ENCODE measurements at places on chromosomes 6 and 20.

GRCh38 chr6:164695896-164696295 is 613.5 kb downstream of the C6orf118 start:
- no peak for DNase-seq

DNA sequence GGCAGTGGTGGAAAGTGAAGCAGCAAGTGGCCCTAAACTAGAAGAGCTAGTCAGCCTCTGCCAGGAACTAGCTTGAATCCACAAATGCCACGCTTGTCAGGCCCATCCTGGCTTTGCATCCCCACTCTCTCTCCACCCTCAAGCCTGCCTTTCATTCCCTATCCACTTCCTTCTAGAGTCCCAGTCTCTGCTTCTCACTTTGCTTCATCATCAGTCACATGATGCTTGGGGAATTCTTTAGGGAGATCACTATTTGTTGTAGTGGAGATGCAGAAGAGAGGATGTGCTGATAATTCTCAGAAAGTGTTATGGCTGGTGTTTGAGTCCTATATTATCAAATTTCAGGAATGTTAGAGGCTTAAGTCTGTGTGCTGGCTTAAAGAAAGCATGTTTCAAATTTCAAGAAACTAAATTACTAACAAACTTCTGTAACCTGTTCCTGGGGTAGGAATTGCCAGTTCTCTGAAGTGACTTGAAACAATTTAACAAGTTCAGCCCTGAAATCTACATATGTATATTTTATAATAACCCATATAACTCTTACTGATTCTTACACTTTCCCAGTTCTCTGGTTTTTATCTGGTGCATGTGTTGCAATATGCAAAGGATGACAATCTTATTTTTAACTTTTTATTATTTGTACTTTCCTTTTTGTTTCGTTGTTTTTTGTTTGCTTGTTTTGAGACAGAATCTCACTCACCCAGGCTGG is 7.5 kb downstream of the TRIM39 start:
- DNase-seq = no peak

DNA sequence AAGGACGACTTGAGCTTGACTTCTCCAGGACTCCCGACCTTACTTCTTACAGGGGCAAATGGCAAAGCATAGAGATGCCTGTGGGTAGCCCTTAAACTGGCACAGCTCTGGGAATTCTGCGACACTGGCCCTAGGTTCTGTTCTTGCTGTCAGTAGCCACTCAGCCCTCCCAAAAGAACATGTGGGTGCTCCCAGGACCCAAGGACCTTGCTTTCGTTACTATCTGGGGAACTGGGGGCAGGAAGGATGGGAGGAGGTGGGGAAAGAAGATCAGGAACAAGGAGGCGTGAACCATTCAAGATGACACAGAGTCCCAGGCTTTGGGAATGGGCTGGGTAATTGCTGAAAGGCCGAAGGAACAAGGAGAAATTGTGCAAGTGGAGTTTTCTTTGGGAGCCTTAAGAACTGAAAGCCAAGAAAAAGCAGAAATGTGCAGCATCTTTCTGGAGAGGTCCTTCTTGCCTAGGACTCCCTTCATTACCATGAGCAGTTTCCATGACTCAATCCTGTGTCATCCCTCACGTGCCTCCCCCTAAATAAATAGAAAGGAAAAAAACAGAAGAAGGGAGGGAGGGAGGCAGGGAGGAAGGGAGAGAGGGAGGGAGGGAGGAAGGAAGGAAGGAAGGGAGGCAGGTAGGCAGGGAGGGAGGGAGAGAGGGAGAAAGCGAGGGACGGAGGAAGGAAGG is 284.6 kb upstream of the FOXQ1 start:
- DNase-seq = peak; percentile 62

GRCh38 chr6:139778688-139779087 is 404.2 kb upstream of the CITED2 start:
- DNase-seq = no peak

DNA sequence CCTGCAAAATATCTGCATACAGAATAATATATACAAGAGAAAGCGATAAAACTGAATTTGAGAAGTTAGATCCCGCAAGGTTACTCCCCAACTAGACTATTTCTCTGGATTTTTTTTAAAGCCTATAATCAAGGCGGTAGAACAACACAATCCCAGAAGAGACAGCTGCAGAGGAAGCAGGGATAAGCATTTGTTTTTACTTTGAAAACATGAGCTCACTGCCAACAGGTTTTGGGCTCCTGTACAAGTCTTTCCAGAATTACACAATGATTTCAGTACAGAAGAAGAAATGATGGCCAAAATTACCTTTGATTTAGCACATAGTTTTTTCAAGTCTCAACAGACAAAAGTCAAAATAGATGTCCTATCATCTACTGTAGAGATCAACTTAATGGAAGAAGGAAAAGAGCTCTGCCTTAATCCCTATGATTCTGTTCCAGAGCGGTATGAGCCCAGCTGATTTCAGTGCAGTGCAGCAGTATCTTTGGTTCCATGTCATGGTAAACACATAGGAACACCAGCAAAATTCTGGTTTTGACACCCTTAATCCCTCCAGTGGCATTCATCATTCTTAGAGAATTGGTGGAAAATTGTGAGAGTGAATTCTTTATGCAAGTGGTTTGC is 304.3 kb downstream of the HDGFL1 start:
- no peak for DNase-seq

DNA sequence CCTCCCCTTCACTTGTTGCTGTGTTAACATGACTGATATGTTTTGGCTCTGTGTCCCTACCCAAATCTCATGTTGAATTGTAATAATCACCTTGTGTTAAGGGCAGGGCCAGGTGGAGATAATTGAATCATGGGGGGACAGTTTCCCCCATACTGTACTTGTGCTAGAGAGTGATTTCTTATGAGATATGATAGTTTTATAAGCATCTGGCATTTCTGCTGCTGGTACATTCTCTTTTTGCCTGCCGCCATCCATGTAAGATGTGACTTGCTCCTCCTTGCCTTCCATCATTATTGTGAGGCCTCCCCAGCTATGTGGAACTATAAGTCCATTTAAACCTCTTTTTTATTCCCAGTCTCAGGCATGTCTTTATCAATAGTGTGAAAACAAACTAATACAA is 185.0 kb downstream of the TBX18 start:
- no peak for DNase-seq

DNA sequence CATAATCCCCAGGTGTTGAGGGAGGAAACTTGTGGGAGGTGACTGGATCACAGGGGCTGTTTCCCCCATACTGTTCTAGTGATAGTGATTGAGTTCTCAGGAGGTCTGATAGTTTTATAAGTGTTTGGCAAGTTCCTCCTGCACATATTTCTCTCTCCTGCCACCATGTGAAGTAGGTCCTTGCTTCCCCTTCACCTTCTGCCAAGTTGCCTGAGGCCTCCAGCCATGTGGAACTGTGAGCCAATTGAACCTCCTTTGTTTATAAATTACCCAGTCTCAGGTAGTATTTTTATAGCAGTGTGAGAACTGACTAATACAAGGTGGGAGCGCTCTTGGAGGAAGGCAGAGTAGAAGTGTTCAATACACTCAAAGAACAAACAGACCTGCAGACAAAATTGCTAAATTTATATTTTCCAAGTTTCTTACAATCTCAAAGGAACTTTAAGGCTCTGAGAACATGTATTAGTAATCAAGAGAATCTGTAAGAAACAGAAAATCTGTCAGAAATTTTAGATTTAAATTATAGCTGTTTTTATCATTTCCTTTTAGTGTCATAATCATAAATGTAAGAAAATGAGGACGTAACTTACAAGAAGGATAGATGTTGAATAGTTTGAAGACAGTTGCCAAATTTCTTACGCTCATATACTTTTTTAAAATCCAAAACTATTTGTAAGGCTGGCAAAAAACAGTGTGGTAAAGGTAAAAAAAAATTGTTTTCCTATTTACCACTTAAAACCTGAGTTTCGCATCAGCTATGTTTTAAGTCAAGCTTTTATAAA is 77.7 kb downstream of the ASCC3 start:
- DNase-seq = no peak

GRCh38 chr6:131383421-131384411 is 189.3 kb upstream of the ARG1 start:
- DNase-seq = no peak

DNA sequence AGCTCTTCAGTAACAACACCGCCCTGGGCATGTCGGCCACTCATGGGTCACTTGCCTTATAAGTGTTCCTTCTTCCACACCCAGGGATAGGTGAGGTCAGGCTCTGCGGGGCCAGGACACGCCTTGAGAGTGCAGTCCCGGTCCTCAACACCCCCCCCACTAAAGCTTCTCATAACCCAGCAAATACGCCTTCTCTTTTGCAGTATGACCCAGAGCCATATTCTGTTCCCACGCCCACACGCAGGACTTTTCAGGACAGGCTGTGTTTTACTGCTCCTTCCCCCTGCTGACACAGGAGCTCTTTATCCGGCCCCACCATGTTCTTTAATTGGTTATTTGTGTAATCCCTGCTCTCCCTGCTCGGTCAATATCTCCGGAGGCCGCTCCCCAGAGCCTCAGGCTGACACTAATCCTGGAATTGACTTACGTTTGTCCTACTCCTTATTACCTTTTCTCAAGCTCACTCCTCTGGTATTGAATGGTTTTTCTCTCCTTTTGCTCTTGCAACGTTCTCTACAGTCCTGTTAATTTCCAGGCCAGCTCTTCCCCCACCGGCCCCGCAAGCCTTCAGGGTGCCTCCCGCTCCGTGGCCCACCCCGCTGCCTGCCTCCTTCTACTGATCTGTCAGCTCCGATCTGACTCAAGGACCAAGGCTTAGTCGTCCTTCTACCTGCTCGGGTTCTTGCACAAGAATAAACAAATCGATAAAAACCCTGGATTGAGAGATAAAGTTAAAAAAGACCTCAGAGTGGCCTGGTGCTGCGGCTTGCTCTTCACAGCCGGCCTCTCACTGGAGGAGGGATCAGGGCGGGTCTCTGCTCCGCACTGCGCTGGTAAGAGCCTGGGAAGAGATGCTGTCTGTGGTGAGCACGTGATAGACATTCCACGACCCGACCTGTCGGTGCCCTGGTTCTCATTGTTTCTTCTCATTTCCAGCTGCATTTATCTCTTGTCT is 357.5 kb downstream of the ZFAND3 start:
- no peak for DNase-seq

- no peak for DNase-seq
Observed at GRCh38 chr6:101650402-101651100, 257.0 kb downstream of the GRIK2 start.

DNA sequence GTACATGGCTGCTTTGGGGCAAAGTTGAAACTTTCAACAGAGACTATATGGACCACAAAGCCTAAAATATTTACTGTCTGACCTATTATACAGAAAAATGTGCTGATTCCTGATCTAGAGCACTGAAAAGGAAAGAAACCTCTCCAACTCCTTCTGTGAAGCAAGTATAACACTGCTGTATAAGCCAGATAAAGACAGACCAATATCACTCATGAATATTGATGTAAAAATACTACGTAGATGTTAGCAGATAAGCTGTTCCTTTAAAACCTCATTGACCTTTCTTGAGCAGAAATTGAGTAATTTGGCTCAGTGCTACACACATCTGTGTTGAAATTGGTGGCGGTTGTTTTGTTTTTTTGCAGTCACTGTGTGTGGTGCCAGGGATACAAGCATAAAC is 69.9 kb upstream of the HDAC2 start:
- DNase-seq = no peak

- DNase-seq = no peak
Observed at GRCh38 chr6:150336299-150336698, 32.5 kb upstream of the IYD start.

DNA sequence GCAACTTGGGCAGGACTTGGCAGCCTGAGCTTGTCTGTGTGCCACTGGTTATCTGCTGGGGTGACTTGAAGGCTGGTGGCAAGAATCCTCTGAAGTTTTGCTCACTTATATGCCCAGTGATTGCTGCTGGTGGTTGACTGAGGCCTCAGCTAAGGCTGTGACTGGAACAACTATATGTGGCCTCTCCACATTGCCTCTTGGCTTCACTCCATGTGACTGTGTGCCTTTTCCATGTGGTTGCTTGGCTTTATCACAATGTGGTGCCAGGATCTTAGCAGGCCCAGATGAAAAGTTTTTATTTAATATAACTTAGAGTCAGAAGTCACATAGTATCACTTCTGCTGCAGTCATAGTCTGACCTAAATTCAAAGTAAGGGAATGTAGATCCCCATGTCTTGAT is 104.5 kb downstream of the ADAT2 start:
- no peak for DNase-seq

DNA sequence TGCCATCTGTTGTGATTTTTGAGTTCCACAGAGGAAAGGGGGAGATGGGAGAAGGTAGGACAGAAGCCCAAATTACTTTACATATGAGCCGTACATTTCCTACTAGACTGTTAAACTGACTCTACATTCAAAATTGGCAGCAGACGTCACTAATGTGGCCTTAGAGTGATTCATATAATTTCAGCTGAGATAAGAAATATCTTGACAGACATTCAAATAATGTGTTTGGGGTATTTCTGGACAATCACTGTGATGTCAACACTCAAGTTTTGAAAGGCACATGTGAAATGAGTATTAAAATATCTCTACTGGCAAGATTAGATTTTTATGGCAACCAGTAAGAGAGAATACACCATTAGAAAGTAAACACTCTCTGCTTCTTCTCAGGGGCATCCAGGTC is 104.0 kb downstream of the MTFR2 start:
- no peak for DNase-seq

DNA sequence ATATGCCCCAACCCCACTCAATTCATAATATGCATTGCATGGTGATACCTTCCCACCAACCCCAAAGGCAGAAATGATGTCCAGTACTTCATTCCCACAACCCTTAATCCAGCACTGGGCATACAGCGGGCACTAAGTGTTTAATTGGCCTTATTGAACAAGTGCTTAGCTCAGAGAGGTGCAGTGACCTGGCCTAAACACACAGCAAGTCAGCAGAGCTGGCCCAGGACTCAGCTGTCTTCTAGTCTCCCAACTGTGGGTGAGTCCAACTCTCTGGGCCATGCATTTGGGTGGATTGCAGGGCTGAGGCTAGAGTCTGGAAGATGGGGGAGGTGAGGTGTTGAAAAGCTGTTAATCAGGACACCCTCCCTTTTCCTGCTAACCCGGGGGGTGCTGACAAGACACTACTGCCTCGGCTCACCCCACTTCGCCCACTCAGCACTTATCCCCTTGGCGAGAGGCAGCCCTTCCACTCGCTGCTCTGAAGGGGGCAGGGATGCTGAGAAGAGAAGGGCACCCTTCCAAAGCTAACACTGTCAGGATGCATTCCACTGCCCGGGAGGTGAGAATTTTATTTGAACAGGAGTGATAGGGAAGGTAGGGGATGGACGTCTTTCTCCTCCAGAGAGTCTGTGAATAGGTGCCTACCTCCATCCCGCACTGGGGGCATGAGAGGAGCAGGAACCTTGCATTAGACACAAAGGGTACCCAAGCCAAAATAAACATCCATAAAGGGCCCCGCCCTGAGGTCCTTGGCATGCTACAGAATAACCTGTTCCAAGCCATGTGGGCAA is 14.2 kb downstream of the KCNK5 start:
- no peak for DNase-seq
